Activated naive CD4-positive, alpha-beta T cell treated with anti-CD3 and anti-CD28 coated beads, Interleukin-2, amount 10 ng/mL, durations not matched to agents 7 days and 5 days (primary cell): ENCODE measurements at places on chromosomes 5 and 9.
A peak's percentile ranks its signal among the peaks of the same experiment; 100 is the strongest.

- no peak for DNase-seq
Measured at GRCh38 chr5:170161069-170161468, 55.4 kb downstream of the FOXI1 start.

- no peak for DNase-seq
Measured at GRCh38 chr5:15774632-15775031, 274.7 kb downstream of the FBXL7 start.

GRCh38 chr9:27566118-27566517 lies 7.2 kb downstream of the C9orf72 start:
- DNase-seq, result no peak

DNA sequence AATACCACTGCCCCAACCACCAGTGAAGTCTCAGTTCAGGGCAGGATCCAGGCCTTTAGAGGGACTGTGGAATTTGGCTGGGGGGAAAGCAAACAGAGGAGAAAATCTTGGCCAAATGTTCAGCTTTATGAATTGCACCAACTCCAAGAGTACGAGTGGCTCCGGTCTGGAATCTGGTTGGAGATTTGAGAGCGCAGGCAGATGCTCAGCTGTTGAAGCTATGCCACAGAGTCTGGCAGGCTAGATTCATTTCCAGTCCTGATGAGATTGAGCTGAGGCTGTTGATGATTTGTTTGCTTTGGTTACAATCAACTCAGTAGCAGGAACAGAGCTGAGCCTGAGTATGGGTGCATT lies 9.1 kb upstream of the HSPB3 start:
- no peak for DNase-seq

DNA sequence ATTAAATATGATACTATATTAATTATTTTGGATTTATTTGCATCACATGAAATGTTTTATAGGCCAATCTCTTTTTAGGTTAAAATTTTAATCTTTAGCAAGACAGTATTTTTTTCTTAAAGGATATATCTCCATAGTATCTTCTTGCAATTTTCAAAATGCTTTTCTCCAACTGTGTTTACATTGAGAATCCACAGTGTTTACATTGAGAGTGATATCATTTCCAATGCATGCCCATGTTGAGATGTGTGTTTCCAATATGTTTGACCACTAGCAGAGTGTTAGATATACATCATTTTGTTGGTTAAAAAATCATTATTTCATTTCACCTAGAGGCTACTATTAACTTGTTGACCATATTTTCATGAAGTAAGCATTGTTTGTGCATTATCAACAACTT lies 17.3 kb downstream of the VCAN start:
- no peak for DNase-seq

GRCh38 chr9:70602321-70603019 lies 188.0 kb upstream of the KLF9 start:
- DNase-seq, result peak; percentile 60

GRCh38 chr5:133316346-133317343 lies 264.8 kb downstream of the HSPA4 start:
- no peak for DNase-seq

GRCh38 chr5:83077662-83078261 lies 415 bp downstream of the XRCC4 start:
- DNase-seq, result peak; percentile 35

DNA sequence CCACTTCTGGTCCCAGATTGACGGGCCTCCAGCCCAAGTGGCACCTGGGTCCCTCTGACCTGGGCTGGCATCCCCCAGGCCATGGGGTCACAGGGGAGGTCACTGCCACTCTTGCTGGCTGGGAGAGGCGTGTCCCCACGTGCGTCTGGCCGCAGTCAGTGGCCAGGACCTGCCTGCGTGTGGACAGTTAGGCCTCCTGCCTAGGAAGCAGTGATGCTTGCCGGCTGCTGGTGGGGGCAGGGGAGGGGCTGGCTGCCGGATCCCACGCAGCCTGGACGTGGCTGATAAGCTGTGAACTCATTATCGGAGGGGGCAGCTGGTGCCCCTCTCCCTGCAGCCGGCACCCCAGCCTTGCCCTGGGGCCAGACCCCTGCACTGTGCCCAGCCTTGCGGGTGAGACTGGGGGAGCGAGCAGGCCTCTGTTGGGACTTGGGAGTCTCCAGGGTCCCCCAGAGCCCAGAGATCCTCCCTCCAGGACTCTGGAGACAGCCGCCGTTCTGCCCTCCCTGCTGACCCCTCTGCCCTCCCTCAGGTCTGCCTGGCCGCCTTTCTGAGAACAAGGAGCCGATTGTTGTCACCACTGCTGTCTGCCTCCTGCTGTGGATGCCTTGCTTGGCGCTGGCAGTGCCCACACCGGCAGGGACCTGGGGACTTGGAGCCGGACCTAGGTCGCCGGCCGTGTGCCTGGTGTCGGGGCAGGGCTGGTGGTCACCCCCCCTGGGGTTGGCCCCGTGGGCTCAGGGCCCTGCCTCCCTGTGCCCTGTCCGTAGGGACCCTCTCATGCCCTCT lies 12.3 kb downstream of the RXRA start:
- no peak for DNase-seq

DNA sequence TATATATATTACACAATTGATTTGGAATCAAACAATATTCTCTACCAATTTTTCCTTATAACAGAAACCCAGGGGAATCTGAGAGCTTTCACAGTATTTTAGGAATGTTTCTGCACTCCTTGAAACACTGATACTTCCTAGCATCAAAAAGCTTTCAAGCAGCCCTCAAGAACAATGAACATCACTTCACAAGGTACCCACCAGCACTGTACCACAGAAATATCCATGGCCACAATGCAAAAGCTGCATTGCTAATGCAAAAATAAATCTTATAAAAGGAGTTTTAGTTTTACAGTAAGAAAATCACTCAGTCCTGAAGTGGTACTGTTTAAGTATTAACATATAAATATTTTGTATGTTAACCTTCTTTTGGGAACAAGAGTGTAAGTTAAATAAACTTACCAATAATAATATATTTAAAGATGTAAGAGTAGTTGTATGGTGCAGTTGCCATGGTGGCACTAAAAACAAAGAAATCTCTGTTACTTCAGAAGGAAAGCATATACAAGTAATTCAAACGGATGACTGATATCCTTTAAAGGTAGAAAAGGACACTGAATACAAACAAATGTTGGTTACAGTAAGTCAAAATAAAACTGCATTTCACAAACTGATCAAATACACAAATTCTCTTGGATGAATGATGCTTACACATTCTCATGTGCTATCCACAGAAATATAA lies 8.6 kb downstream of the RAB14 start:
- DNase-seq, result no peak

DNA sequence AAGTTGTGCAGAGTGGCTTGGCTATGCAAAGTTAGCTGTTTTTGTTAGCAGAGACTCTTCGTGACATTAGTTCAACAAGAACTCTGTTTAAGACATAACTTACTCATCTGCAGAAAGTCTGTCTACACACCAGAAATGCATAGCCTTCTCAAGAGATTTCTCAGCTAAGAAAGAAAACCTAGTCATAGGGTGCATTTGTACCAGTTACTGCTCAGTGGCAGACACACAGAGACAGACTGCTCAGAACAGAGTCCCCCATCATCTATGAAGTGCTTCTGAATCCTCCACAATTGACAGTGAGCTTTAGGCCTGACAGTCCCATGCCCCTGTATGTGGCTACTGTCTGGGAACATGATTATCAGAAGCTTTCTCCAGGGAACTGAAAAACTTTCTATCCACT lies 56.1 kb upstream of the IFNK start:
- no peak for DNase-seq

DNA sequence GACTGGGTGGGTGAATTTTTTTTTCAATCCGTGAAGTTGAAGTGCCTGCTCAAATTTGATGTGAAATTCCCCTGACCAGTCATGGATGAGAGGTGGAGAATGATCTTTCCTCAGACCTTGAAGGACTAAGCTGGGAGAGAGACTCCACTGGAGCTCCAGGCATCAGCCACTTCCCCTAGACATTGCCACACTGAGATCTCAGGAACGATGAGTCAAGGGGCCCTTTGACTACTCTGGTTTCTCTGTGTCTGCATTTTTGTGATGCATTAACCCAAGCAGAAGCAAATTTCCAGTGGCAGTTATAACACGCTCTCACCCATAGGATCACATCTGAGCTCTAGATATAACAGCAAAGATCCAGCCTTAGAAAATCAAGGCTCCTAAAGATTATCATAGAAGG lies 171.2 kb upstream of the KIF2A start:
- DNase-seq, result no peak

DNA sequence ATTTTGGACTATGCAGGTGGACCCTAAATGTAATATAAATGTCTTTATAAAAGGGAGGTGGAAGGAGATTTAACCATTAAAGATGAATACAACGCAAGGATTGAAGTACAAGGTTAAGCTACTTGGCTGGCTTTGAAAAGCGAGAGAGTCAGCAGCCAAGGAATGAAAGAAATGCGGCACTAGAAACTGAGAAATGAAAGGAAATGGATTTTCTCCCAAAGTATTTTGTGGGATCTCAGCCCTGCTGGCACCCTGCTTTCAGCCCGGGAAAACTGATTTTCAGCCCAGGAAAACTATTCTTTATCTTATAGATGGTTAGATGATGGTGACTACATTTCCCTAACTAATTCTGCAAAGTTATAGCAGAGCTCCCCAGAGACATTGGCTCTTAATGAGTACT lies 1349.6 kb upstream of the C9orf72 start:
- no peak for DNase-seq

DNA sequence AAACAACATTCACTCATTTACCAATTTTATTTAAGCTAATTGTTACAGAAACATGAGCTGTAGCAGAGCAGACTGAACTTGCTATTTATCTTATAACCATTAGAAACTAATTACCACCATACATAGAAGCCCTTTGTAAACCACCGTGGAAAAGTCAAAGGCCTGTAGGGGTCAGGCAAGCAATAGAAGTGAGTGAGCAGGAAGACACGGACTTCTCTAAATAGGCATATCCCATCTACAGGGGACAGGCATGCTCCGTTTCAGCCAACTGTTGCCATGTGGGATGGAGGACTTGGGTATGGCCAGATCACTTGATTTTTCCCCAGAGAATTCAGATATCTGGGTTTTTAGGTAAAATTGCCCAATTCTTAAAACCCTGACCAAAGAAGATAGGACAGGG lies 44.8 kb downstream of the PRRC1 start:
- DNase-seq, result no peak

DNA sequence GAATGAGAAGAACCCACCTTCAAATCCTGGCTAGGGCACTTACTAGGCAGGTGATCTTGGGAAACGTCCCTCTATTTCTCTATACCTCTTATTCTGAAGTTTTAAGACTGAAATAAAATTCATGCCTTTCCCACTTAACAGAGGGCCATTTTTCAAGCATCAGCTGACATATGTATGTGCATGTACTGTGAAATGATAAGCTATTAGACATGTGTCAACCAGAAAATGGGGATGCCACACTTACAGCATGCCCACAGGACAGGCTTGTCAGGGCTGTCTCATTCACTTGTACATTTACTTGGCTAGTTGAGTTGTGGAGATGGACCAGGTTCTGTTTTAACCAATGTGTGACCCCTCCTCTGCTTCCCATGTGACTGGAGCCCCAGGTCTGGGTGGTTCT lies 78.5 kb downstream of the C9orf152 start:
- DNase-seq, result no peak

DNA sequence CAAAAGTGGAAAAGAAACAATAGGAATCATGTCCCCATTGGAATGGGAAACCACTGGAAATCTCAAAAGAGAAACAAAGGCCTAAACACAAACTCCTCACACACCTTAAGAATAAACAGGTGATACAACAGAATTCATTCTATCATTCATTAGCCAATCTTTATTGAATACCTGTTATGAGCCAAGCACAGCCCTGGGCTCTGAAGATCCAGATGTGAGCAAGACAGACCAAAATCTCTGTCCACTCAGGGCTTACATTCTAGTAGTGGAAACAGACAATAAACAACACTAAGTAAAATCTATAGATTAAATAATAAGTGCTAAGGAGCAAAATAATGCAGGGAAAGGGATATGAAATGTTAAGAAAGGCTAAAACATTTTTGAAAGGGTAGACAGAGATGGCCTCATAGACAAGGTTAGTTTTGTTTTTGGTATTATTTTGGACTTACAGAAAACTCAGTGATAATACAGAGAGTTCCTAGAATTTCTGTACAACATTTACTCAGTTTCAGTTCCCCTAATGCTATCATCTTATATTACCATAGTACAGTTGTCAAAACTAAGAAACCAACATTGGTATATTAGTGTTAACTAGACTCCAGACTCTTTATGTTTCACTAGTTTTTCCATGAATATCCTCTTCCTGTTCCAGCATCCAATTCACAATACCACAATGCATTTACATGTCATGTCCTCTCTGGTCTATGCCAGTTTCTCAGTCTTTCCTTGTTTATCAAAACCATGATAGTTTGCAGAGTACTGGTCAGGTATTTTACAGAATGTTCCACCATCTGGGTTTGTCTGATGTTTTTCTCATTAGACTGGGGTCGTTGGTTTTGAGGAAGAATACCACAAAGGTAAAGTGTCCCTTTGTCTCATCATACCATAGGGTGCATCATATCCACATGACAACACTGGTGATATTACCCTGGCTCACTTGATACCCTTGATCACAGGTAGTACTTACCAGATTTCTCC lies 103.7 kb downstream of the SIL1 start:
- no peak for DNase-seq

DNA sequence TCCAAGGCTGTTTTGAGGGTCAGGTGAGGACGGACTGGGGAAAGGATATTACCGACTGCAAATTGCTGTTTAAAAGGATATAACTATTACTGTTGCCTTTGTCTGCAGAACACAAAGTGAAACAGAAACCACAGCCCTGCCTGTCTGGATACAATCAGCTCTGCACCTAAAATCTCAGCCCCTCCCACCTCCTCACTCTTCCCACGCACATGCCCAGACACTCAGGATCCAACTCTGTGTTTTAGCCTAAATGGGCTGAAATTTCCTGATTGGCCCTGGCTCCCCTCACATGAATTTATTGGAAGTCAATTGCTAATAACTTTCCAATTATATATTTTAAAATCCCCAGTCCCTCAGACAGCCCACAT lies 176.3 kb upstream of the PPP1R26 start:
- DNase-seq, result no peak

- DNase-seq, result no peak
Measured at GRCh38 chr5:102450313-102450990, 48.3 kb downstream of the SLCO6A1 start.

DNA sequence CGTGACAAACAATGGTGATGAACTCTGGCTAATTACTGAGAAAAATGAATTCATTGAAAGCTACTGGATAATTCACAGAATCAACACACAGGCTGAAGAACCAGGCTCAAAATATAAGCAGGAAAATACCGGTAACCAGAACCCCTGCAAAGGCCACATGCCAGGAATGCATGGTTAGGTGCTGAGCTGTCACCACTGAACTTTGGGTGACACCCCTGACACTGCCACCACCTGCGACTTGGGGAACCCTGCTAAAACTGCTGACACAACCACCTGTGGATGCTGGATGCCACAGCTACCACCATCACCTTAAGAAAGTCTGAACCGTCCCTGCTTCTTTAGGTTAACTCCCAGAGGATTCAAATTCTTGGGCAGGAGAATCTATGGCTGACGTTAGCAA lies 72.0 kb upstream of the NR4A3 start:
- no peak for DNase-seq

- DNase-seq, result no peak
Measured at GRCh38 chr9:114388764-114389375, 1.1 kb upstream of the AKNA start.

GRCh38 chr5:168286386-168286785 lies 5.1 kb upstream of the WWC1 start:
- no peak for DNase-seq
